ENCODE measurements at places on chromosomes 2 and 18.

DNA sequence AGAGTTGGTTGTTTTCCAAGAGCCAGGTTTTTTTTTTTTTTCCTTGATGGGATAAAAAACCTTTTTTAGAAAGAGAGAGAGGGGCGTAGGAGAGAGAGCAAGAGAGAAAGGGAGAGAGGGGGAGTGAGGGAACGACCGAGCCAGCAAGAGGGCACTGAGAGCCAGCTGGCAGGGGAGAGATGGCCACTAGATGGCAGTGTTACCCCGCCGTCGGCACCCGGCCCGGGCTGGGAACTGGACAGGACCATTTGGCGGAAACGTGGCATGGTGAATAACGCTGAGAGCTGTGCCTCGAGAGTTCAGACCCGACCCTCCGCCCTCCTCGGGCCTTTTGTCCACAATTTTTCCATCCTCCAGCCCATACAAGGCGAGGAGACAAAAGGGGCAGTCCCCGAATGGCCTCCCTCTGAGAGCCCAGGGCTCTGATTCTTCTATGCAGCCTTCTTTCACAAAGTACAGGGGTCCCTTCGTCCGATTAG lies 286.7 kb upstream of the VRK2 start:
- DNase-seq = peak; percentile 24

DNA sequence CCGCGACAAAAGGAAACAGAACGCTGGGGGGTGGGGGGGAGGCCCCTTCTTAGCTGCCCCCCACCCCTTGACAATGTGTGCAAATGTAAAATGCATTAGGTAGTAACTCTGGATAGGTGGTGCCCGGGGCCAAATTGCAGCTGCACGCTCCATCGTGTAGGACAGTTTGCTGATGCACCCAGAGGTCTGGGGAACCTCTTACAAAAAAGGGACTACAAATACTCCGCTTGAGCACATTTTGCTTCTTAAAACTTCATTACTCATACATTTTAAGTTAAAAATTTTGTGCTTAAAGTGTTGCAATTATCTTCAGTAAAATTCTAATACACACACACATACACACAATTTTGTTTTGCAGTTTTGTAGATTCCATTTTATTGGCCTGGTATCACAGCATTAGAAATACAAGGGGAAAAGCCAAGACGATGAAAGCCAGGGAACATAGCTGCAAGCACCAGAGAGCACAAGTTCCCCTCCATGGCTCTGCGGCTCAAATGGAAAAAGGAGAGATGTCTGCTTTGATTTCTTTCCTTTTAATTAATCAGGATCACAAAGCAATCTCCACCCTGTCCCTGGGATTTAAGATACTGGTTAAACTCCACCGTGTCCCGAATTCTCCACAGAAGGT lies 582.1 kb downstream of the ZEB2 start:
- DNase-seq = no peak

- no peak for DNase-seq
Observed at GRCh38 chr2:229335330-229335729, 64.2 kb upstream of the PID1 start.

GRCh38 chr18:77052297-77052982 lies 80.1 kb downstream of the MBP start:
- DNase-seq = no peak

DNA sequence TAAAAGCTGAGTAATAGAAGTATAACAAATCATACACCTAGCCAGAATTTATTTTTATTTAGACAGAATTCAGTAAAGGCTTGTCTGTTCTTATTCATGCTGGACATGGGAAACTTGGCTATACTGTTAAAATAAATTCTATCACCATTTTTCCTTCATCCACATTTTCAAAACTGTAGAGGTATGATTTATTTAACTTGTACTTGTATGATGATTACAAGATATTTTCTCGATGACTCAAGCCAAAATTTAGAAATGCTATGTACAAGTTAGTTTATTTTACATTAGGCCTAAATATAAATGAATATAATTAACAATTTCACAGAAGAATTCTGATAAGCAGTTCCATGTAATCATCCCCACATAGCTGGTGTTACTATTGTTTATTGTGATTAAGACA lies 194.8 kb upstream of the DOK6 start:
- no peak for DNase-seq

DNA sequence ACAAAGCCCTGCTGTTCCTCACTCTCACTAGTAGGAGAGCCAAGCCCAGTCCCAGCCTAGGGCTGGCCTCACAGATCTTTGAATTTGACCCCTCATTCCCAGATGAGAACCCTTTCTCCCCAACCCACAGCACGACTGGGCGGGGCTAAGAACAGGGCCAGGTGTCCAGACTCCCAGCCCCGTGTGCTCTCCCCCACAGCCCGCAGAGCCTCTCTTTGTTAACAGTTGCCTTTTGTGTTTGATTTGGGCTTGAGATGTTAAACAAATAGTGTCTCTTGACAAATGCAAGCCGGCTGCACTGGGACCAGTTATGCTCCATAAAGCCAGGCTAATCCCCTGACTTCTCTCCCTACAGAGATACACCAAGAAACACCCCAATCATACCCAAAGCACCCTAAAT lies 4.7 kb upstream of the KCNK3 start:
- no peak for DNase-seq

DNA sequence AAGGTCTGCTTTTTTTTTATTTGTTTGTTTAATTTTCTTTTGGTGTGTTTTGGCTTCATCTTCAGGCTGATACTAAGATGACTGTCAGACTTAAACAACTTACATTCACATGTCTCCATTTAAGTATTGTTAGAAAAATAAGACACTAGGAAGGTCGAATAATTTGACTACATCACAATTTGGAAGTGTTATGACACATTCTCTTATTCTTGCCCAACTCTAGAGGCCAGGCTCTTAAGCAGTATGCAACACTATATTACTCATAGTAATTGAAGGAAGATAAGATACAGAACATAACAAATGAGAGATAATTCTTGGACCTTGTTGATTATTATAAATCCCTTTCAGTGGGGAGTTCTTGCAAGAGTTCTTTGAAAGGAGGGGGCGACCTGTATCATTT lies 295.3 kb upstream of the COL3A1 start:
- DNase-seq = peak; percentile 66

DNA sequence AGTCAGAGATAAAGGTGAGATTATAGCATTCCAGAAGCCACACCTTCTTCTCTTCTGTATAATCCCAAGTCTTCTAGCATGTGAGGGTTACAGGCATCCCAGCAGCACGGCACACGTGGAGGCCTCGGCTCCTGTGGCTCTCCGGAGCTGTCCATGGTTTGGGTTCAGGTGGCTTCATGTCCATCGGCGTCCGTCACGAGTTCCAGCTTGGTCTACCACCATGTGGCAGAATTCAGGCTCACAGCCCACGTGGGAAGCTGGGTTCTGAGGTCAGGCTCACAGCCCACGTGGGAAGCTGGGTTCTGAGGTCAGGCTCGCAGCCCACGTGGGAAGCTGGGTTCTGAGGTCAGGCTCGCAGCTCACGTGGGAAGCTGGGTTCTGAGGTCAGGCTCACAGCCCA lies 378.3 kb upstream of the SALL3 start:
- no peak for DNase-seq

- DNase-seq = peak; percentile 16
Observed at GRCh38 chr18:9290156-9290555, 44.4 kb upstream of the TWSG1 start.

DNA sequence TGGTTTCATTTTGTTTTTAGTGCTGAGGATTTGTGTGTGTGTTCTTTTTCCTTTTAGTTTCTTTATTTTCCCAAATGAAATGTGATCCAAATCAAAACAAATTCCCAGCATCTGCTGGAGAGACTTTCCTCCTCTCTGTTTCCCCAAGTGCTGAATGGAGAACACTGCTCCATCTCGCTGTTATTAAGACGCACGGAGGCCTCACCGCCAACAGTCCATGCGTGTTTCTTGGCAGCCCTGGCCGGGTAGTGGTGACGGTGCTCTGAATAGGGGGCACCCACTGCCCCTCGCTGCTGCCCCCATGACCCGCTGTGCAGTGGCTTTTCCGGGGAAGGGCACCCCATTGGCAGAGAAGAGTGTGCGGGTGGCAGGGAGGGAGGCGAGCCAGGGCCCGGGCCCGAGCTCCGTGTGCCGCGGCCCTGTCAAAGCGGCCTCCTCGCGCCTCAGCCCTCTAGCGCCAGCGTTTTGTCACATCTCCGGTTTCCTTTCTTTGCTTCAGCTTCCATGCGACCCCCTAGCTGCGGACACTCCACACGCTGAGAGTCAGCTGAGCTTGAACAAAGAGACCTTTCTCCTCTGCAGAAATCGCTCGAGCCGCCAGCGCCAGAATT lies 473.7 kb upstream of the SALL3 start:
- no peak for DNase-seq

- DNase-seq = no peak
Observed at GRCh38 chr2:26764906-26765305, 822 bp downstream of the SLC35F6 start.

Data from skeletal muscle cell (primary cell).